ENCODE measurements at places on chromosomes 3 and 15.

- no peak for DNase-seq
Measured at GRCh38 chr15:83869341-83869740, 215.4 kb downstream of the ADAMTSL3 start.

GRCh38 chr3:154936196-154936595, 143.9 kb upstream of the MME start:
- DNase-seq: no peak

- no peak for DNase-seq
Measured at GRCh38 chr3:9205345-9206143, 43.9 kb downstream of the SRGAP3 start.

DNA sequence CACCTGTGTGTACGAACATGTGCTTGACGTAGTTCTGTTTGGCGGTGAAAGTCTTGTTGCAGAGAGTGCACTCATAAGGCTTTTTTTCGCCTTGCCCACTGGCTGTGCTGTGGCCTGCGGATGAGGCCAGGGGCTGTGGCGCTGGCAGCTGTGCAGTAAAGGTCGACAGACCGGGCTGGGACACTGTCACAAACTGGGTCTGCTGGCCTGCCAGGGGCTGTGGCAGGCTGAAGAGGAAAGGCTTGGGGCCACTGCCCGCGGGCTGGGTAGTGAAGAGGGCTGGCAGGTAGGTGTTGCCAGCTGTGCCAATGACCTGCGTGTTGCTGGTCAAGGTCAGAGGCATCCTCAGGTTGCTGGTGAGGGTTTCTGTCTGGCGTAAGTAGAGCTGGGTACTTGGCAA, 56.4 kb downstream of the TIGIT start:
- DNase-seq: no peak

- DNase-seq: no peak
Measured at GRCh38 chr3:24686808-24687207, 192.2 kb upstream of the THRB start.

DNA sequence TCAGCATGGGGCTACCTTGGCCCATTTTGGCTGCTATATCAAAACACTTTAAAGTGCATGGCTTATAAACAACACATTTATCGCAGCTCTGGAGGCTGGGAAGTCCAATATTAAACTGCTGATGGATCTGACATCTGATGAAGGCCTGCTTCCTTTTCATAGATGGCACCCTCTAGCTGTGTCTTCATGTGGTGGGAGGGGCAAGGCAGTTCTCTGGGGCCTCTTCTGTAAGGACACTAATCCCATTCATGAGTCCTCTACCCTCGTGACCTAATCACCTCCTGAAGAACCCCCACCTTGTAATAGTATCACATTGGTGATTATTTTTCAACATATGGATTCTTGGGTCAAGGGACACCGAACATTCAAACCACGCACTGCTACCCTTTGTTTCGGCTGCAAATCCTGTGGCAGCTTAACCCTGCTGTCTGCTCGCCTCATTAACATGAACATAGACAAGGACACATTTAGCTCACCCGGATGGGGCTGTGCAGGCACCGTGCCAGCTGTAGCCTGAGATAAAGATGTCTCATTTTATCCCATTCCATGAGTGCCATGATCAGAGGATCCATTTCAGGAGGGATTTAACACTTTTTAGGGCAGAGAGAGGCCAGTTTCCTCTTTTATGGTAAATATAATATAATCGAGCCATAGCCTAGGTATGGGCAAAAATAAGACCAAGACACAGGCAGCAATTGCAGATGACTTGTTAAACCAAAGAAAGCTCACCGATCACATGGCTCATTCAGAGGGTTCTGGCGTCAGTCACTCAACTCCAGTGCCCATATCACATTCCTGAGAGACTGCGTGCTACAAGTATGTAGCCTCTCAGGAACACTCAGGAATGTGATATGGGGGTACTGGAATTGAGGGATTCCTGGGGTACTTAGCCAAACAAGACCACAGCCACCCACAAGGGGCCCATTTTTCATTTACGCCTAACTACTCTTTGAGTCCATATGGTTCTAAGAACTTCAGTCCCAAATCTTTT, 251.1 kb upstream of the ST8SIA2 start:
- no peak for DNase-seq

GRCh38 chr15:55654561-55655031, 66.5 kb upstream of the PYGO1 start:
- no peak for DNase-seq

GRCh38 chr15:67564021-67564967, 21.8 kb downstream of the MAP2K5 start:
- no peak for DNase-seq

GRCh38 chr15:38905632-38906031, 341.0 kb upstream of the RASGRP1 start:
- DNase-seq: no peak

- no peak for DNase-seq
Measured at GRCh38 chr3:53493595-53493962, 832 bp upstream of the CACNA1D start.

GRCh38 chr3:188747489-188747888, 424.3 kb upstream of the TPRG1 start:
- no peak for DNase-seq

- DNase-seq: peak; percentile 71
Measured at GRCh38 chr15:65303687-65304380, 643 bp upstream of the RNU5B-1 start.

- no peak for DNase-seq
Measured at GRCh38 chr3:194194051-194194756, 58.3 kb downstream of the HES1 start.

DNA sequence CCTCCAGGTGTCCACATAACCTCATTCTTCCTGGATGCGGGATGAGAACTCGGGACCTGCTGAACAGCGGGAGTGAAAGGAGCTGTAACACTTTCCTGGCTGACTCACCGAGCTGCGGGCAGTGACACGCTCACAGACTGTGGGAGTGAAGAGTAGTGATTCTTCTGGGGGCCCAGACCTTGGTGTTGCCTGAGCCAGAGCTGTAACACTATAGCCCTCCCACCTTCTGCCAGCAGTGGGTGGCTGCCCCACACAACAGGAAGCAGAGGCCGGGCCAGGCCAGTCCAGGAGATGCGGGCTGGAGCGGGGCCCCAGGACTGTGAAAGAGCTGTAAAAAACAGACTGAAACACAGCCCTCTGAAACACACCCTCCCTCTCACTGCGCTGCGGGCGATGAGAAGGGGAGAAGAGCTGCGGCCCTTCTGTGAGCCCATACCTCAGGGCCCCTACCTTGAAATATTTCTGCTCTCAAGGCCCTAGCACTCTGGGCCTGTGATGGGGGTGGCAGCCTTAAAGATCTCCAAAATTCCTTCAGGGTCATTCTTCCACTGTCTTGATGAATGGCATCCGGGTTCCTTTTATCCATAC, 464.0 kb upstream of the CCDC54 start:
- DNase-seq: no peak

DNA sequence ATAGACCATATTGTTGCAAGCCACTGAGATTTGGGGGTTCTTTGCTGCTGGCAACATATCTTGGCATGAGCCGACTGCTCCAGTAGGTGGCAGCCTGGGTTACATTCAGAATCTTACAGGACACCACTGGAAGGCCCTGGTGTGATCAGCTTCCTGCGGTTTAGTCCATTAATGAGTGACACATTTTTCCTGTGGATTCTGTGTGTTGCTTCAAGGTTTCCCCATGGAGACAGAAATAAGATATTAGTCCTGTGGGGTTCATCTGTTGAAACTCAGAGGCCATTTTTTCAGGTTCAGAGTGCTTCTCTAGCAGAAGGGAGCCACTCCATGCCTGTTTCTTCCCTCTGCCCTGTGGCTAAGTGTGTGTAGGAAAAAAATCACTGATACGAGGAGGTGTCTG, 116.2 kb downstream of the MFSD1 start:
- DNase-seq: peak; percentile 4

DNA sequence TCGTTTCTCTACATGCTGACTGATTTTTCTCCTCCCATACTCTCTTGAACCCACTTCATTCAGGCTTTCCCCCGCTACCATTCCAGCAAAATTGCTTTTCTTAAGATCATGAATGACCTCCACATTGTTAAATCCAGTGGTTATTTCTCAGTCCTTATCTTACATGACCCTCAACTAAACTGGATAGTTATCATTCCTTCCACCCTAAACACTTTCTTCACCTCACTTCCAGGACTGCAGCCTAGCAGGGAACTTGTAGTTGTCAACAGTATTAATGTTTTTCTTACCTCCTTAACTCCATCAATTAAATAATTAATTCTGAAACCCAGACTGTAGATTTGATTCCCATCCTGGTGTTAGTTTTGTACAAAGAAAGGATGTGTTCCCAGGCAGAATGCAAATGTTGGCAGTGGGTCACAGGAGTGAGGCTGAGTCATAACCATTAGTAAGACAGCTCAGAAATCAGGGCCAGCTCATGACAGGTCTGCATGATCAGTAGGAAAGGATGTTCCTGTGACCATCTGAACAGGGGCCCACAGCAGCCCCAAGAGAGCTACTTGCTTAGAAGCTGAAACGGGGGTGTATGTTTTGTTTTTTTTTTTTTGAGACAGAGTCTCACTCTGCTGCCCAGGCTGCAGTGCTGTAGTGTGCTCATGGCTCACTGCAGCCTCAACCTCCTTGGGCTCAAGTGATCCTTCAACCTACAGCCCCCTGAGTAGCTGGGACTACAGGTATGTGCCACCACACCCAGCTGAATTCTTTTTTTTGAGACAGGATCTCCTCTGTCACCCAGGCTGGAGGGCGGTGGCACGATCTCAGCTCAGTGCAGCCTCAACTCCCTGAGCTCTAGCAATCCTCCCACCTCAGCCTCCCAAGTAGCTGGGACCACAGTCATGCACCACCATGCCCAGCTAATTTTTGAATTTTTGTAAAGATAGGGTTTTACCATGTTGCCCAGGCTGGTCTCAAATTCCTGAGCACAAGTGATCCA, 9.1 kb downstream of the BCL2L10 start:
- DNase-seq: no peak

DNA sequence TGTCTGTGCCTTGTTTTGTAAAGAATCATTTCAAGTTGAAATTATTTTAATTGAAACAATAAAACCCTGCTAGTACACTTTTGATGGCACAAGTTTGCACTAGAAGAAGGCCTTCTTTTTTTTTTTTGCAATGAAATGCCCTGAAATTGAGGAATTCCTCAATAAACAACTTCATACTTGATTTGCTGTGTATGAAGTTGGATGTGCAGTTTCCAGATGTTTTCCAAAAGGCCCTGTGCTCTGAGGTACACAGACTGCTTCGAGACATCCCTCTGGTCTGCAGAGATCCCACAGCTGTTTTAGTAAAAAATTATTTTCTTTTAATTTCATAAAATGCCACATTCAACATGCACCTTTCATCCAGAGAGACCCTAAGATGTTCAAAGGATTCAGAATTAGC, 48.9 kb downstream of the HES1 start:
- DNase-seq: no peak

DNA sequence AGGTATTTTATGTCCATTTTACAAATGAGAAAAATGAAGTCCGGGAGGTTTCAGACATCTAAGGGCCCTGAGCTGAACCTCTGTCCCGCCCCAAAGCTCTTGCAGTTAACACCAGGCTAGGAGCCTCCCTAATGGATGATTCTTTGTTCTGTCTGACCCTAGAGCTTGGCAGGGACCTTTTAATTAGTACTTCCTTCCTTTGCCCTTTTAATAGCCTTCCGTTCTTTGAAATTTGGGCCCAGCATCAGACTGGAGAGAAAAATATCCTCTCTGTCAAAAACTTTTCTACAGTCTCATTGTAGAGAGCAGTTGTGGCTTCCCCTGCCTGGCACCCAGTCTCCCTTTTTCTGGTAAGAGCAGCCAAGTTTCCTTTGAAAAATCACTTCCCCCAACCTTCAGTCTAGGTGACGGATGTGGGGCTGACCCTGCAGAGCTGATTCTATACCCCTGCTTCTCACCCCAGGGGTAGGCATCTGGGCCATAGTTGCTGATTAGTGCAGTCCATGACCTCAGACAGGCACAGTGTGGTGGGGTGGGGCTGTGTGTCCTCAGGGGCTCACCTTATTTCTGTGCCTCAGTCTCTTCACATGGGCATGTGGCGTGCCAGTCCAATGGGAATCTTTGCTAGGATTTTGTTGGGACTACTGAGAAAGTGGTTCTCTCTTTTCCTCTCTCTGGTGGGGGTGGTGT, 220.4 kb downstream of the ADAMTS9 start:
- DNase-seq: no peak

GRCh38 chr3:23706111-23706510, 99.6 kb upstream of the UBE2E1 start:
- DNase-seq: no peak

DNA sequence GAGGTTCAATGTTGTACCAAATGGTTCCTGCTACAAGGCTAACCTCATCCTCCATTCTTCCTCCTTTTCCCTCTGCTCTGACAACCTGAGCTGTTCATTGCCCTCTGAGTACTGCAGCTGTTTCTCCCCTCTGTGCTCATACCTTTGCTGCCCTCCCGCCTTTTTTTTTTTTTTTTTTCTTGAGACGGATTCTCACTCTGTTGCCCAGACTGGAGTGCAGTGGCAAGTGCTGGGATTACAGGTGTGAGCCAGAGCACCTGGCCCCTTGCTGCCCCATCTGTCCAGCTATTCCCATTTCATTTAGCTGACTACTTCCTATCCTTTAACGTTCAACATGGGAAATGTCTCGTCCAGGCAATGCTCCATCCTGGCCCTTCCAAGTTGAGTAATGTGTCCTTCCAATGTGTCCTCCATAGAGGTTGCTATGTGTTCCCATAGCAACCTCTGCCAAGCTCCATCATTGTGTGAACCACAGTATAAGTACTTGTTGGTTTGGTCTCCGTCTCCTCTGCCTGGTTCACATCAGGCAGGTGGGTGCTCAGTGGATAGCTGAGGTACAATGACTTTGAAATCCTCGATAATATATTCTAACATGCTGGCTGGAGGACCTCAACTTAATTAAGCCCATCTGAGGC, 179.9 kb upstream of the ANKRD28 start:
- DNase-seq: no peak

DNA sequence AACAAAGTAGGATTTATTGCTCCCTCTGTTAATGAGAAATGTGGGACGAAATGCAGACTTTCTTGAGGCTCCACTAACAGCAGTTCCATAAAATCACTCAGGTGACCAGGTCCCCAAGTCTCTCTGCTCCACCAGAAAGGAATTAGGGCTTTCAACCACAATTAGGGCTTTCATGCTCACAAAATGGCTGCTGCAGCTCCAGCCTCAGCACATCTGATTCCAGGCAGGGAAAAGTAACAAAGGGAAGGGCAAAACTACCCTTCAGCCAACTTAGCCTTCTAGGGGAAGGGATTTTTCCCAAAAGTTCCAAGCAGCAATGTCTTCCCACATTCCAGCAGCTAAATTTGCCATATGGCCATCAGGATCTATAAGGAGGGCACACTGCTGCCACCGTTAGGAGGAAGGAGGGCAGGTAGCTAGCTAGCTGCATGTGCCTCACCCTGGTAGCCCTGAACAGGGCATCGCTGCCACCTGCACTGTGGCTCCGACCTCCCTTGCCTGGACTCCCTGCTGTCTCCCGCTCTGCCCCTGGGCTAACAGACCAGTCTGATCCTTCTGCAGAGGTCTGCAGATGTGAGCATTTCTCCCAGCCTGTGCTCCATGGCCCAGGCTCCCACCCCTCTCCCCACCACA, 12.8 kb downstream of the CFAP100 start:
- no peak for DNase-seq

DNA sequence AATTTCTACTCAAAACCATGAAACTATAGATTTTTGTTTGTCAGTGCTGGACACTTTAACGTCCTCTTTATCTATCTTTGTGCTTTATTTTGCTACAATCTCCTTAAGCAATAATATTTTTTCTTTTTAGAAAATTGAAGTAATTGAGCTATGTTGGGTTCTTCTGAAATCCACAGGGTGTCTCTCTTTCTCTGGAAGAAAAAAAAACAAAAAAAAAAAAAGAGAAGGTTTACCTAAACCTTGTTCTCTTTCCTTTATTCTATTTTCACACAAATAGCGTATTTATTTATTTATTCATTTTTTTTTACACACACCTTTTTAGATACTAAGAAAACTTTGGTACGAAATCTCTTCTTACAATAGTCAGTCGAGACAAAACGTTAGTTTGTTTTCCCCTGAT, 601.0 kb downstream of the EDEM1 start:
- DNase-seq: no peak

Measured in KG1 (cell line).